Ovary (tissue), 10 donors: ENCODE measurements at places on chromosomes 12 and 14. TPM values are rescaled to one million over a fixed set of nuclear protein-coding genes. Genes with fewer than 3 reads are reported as not detected.

Gene REP15
- total RNA-seq = 3.5 TPM

Gene ZFHX2
- 2.3 TPM for total RNA-seq

- H3K4me3 ChIP-seq = no peak overlapping the region
- peak overlapping the region; percentile 84 for H3K27ac ChIP-seq
- H3K4me1 ChIP-seq = peaks cover 6% of the 10 kb centered on the region
These were observed 101.2 kb upstream of the SLC38A2 start for GRCh38 chr12:46473634-46474329.

Gene FAM222A
- total RNA-seq = 13.7 TPM

Gene NEDD1
- 16.2 TPM for total RNA-seq

- H3K4me3 ChIP-seq = no peak overlapping the region
- DNase-seq = no peak
- H3K27ac ChIP-seq = no peak overlapping the region
- no peaks in the 10 kb centered on the region for H3K36me3 ChIP-seq
These were observed 9.5 kb downstream of the MYRFL start for GRCh38 chr12:69834576-69834975.

- H3K4me1 ChIP-seq = peaks cover 1% of the 10 kb centered on the region
- DNase-seq = no peak
- no peak overlapping the region for H3K4me3 ChIP-seq
- no peak overlapping the region for H3K27ac ChIP-seq
These were observed 12.3 kb downstream of the NEMP1 start for GRCh38 chr12:57066245-57066644.

Gene CISTR
- total RNA-seq = not detected

GRCh38 chr12:52910248-52910883 is 5.5 kb upstream of the KRT8 start:
- no peaks in the 10 kb centered on the region for H3K27me3 ChIP-seq
- no peak for DNase-seq
- H3K27ac ChIP-seq = no peak overlapping the region
- no peaks in the 10 kb centered on the region for H3K36me3 ChIP-seq
- no peaks in the 10 kb centered on the region for H3K4me1 ChIP-seq

Gene CCDC184
- 6.4 TPM for total RNA-seq

Gene PCK2
- 5.4 TPM for total RNA-seq

GRCh38 chr14:53613404-53614253 is 343.0 kb downstream of the BMP4 start:
- H3K4me1 ChIP-seq = no peaks in the 10 kb centered on the region
- H3K27me3 ChIP-seq = no peaks in the 10 kb centered on the region
- no peaks in the 10 kb centered on the region for H3K36me3 ChIP-seq

Gene KIF26A
- total RNA-seq = 14.6 TPM

DNA sequence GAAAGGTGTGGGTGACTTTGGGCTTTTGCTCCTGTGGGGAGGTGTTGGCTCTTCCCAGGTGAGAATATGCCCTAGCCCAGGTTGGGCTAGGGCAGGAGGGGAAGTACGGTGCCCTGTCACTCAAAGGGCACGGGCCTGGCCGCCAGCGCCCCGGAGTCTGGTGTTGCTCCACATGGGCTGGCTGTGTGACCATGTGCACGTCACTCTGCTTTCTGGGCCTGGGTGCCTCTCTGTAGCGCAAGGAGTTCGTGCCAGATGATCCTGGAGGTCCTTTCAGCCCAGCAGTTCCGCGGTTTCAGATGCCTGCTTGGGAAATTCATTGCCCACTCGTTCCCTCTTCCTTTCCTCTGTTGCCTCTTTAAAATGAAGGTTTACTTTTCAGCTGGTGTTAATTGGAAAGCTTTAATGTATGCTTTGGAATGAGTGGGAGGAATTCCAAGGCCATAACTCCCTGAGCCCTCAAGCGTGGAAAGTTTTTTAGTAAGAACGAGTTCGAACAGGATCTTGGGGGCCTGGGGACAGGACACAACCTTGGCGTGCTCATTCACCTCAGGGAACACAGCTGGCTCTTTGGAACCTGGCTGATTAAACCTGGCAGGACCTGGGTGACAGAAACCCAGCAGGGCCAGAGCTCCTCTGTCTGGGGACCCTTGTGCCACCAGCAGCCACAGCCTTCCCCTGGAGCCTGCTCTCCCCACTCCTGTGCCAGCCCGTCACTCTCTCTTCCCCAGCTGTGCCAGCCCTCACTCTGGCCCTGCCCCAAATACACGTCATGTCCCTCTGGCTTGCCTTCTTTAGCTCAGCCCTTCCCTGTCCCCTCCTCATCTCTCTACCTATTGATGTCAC is 42.8 kb downstream of the TSPAN9 start:
- H3K36me3 ChIP-seq = no peaks in the 10 kb centered on the region
- H3K4me1 ChIP-seq = peaks cover 23% of the 10 kb centered on the region
- H3K27me3 ChIP-seq = no peaks in the 10 kb centered on the region
- no peak overlapping the region for H3K27ac ChIP-seq
- no peak for DNase-seq

- no peak overlapping the region for H3K4me3 ChIP-seq
- DNase-seq = no peak
- H3K36me3 ChIP-seq = no peaks in the 10 kb centered on the region
- H3K27me3 ChIP-seq = no peaks in the 10 kb centered on the region
- H3K27ac ChIP-seq = no peak overlapping the region
These were observed 29.1 kb downstream of the CDC42BPB start for GRCh38 chr14:103028161-103028767.

Gene GLIPR1L1
- total RNA-seq = not detected

GRCh38 chr14:78455896-78456435 is 285.8 kb downstream of the NRXN3 start:
- H3K27ac ChIP-seq = no peak overlapping the region
- no peaks in the 10 kb centered on the region for H3K36me3 ChIP-seq
- H3K4me1 ChIP-seq = no peaks in the 10 kb centered on the region
- no peaks in the 10 kb centered on the region for H3K27me3 ChIP-seq
- DNase-seq = no peak

DNA sequence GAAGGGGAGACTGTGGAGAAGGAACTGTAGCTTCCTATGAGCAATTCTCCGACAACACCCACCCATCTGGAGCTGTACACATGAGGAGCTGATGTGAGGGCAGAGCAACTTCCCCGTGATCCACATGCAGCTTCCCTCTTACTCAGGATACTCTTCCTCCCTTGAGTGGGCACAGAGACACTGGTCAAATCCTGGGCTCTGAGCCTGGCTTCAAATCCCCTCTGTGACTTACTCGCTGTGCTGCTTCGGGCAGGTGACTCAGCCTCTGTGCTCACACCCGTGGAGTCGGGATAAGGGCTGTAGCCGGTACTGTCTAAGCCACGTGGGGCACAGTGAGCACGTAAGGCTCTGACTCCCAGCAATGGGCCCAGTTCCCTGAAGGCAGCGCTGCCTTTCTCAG is 31.1 kb downstream of the ZFYVE21 start:
- H3K4me1 ChIP-seq = peaks cover 7% of the 10 kb centered on the region
- no peak overlapping the region for H3K27ac ChIP-seq
- H3K4me3 ChIP-seq = no peak overlapping the region
- H3K27me3 ChIP-seq = no peaks in the 10 kb centered on the region
- no peak for DNase-seq

DNA sequence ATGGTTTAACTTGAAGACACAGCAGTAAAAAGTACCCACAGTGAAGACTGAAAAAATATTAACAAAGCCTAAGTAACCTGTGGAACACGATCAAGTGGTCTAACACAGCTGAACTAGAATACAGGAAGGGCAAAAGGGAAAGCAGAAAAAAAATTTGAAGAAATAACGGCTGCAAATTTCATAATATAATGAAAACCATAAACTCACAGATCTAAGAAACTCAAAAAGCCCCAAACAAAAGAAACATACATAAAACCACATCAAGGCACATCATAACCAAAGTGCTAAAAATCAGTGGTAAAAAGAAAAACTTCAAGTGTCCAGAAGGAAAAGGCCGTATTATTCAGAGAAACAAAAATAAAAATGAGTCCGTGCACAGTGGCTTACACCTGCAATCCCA is 30.9 kb downstream of the SPPL3 start:
- H3K36me3 ChIP-seq = no peaks in the 10 kb centered on the region
- no peak overlapping the region for H3K4me3 ChIP-seq
- H3K4me1 ChIP-seq = peaks cover 8% of the 10 kb centered on the region
- no peaks in the 10 kb centered on the region for H3K27me3 ChIP-seq
- H3K27ac ChIP-seq = no peak overlapping the region
